Mesothelial cell of epicardium (in vitro differentiated cells): ENCODE measurements at places on chromosomes 5 and 9.

DNA sequence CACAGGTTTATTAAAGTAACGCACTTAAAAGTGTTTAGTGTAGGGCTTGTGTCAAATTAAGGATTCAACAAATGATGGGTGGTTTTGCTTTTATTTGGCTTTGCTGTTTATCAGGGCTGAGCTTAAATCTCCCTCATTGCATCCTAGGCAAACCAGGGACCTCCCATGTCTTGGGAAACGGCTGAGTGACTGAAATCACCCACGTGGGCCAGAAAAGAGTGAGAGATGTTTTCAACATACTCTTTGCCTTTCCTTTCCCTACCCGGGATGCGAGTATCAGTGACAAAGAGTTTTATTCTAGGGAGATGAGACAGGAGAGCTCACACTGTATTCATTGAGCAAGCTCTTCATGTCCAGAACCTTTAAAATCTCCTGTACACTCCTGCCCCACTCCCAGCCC is 23.3 kb downstream of the KCNMB1 start:
- no peak for DNase-seq

GRCh38 chr9:69104830-69105527 is 69.1 kb upstream of the TJP2 start:
- DNase-seq = no peak

DNA sequence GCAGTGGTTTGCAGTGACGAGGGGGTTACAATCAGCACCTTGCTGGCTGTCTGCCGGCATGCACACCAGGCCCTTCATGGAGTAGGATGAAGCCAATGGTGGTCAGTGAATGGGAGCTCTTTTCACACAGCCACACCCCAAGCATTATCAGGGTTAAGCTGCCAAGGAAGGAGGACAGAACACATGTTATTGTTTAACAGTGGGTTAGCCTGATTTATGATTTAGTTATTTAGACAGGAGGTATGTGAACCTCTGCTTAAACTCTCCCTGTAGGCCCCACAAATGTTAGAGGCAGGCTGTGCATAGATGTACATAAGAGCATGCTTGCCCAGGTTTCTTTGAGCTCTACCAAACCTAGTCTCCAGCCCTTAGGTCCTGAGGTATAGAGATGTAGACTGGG is 262.9 kb downstream of the SPOCK1 start:
- no peak for DNase-seq

DNA sequence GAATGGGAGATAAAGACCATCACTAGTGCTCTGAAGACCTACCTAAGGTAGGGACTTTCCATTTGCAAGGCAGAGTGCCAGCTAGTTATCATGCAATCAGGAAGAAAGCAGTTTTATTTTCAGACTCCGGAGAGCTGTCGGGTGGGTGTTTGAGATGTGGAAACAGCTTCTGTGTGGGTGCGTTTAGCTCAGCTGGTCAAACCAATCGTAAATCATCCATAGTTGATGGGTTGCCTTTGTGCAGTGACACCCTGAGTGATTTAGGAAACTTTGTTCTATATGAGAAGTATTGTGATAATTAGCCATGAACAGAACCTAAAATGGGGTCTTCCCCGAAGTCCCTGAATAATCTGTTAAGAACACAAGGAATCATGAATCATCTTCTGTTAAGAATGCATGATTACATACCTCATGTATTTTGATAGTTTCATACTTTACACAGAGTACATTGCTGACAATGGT is 284.3 kb downstream of the ARHGAP26 start:
- DNase-seq = no peak

- no peak for DNase-seq
These were observed 419.8 kb downstream of the PLK2 start for GRCh38 chr5:58040044-58040443.

DNA sequence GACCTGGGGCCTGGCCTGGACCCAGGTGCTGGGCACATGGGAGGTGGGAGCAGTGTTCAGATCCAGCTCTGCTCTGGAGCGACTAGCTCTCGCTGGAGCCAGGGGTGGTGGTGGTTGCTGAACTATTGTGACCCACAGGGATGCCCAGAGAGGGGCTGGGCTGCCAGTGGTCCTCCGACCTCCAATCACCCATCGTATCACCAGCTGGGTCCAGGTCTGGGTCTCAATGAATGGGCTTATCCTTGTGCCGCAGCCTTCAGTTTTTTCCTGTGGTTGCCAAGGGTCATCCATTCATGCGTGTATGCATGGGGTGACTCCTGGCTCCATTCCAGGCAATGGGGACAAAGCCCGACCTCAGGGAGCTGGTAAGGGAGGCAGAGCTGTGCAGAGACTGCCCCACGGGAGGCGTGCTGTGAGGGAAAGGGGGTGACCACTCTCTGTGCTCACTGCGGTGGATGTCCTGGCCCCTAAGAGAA is 68.6 kb upstream of the RNF130 start:
- peak; percentile 29 for DNase-seq

- DNase-seq = no peak
These were observed 887 bp upstream of the MAP3K1 start for GRCh38 chr5:56814361-56814962.

- DNase-seq = no peak
These were observed 717.9 kb upstream of the WWC1 start for GRCh38 chr5:167573370-167574127.

DNA sequence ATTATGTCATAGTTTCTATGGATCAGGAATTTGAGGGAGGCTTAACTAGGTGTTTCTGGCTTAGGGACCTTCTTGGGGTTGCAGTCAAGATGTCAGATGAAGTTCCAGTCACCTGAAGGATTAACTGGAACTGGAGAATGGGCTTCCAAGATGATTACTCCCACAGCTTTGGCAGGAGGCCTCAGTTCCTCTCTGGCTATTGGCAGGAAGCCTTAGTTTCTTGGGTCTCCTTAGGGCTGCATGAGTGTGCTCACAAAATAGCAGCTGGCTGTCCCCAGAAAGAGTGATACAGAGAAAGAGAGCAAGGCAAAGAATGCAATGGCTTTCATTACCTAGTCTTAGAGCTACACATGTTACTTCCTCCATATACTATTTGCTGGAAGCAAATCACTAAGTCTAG is 138.1 kb upstream of the TLE4 start:
- DNase-seq = no peak

GRCh38 chr5:8213701-8214240 is 344.8 kb downstream of the MTRR start:
- DNase-seq = no peak
